Activated T-cell treated with anti-CD3 and anti-CD28 coated beads, Interleukin-2, amount 50 U/mL, for 48 hours (primary cell): ENCODE measurements at places on chromosomes 2 and 18.

GRCh38 chr18:61606759-61607158 lies 273.5 kb downstream of the CDH20 start:
- no peak for DNase-seq

GRCh38 chr2:232588680-232589585 lies 38.4 kb downstream of the EIF4E2 start:
- no peak for DNase-seq

GRCh38 chr2:216618785-216619184 lies 14.4 kb upstream of the IGFBP2 start:
- DNase-seq, result no peak

- no peak for DNase-seq
Measured at GRCh38 chr18:25799231-25799630, 291.2 kb downstream of the SS18 start.

- DNase-seq, result no peak
Measured at GRCh38 chr2:52220393-52220792, 1188.5 kb upstream of the NRXN1 start.

DNA sequence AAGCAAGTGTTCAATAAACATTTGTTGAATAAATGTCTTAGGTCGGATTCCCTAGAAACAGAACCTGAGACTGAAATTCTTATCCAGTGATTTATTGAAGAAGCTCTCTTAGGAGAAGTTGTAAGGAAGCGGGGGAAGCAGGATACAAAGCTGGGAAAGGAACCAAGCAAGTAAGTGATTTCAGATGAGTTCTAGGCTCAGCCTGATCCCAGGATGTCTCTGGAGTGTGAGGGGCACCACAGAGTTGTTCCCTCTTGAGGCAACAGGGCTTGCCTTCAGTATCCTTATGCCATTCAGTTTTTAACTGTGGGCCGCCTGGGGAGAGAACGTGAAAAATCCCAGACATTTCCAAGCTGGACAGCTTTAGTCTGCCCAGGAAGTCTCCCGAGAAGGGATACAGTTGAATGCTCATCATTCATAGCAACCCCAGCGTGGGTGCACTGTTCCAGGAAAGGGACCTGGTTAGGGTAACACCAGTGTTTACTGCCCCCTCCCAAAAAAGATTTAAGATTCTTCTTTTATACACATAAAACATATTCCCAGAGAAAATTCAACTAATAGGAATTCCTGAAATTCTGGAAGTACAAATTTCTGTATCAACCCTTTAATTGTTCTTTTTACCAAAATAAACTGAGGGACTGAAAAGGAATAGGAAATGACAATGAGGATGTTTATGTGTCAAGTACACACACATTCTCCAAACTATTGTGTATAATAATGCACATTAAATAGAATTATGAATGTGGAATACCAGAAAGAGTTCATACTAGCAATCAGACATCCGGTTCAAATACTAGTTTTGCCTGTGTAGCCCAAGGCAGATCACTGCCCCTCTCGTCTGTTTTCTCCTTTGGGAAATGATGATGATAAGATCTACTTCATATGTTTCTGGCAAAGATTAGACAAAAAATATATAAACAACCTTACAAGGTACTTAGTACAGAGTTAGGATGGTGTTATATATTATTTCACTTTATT lies 592.1 kb upstream of the CDH2 start:
- DNase-seq, result no peak

DNA sequence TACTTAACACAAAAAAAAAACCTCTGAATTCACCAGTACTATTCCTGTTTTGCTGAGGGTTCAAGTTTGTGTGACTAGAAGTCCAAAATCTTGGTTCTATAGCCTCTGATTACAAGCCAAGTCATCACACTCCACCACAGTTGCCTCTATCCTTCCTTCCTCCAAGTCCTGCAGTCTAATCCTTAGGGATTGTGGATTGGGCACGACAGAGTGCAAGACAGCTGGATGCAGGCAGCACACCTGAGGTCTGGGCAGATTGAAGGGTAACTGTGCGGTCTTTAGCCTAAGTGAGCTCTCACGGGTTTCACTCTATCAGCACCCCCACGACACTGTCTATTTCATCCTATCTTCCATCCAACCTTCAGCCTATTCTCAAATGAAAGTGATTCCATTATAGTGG lies 299.4 kb upstream of the ID2 start:
- no peak for DNase-seq

DNA sequence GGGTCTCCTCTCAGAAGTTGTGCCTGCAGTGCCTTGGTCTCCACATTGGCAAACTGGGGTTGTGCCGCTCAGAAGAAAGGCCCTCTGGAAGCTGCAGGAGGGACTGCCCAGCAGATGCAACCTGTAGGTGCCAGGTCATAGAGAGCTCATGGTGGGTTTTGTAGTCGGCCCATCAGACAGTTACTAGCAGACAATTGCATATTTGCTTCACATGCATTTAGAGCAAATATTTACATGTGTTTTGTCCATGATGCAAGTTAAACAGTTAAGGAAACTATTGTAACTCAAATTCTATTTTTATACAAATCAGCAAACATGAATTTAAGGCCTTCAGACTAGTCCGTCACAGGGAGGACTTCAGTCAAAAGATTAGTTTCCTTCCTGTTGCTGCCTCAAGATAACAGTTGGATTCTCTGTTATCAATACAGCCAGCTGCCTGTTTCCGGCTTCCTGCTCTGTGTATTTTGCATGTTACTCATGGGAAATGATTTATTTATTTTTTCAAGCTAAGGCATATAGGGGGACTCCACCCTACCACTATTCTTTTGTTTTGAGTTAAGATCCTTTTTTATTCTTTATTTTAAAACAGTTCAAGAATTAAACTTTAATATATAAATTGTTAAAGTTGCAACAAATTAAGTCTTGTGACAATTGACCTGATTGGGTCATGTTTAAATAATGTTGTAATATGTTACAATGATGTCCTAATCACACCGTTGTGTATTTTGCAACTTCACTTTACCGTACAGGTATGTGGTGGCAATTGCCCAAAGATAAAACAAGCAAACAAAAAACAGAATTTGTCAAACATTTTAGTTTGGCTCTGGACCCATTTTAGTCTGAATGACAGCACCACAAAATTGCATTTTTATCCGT lies 133.5 kb downstream of the SPTBN1 start:
- DNase-seq, result no peak

DNA sequence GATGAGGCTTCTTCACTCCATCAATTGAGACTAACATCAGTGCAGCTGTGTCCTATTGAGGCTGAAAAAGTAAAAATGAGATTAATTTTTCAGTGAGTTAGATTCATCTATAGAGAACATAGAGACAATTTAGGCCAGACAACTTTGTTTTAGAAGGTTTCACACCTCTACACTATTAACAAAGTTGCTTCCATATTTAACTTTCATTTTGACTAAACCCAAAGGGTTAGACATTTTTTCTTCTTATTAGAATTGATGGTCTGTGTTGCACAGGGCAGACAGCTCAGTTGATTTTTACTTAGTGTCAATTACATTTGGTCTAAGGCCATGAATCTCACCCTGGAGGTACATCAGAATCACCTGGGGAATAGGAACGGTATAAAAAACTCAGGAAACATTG lies 130.2 kb upstream of the NXPH2 start:
- DNase-seq, result no peak

DNA sequence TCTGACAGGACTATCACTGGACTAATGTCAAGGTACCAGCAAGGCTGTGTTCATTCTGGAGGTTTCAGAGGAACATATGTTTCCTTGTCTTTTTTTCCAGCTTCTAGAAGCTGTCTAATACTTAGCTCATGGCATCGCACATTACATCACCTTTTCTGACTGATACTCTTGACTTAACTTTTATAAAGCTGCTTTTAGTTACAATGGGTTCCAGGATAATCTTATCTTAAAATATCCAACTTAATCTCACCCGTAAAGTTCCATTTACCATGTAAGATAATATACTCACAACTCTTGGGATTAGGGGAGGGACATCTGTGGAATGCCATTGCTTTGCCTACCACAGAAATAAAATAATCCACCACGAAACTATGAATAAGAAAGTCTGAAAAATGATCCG lies 394.2 kb downstream of the CDH19 start:
- DNase-seq, result no peak

- peak; percentile 62 for DNase-seq
Measured at GRCh38 chr2:205776139-205776538, 93.8 kb downstream of the NRP2 start.

DNA sequence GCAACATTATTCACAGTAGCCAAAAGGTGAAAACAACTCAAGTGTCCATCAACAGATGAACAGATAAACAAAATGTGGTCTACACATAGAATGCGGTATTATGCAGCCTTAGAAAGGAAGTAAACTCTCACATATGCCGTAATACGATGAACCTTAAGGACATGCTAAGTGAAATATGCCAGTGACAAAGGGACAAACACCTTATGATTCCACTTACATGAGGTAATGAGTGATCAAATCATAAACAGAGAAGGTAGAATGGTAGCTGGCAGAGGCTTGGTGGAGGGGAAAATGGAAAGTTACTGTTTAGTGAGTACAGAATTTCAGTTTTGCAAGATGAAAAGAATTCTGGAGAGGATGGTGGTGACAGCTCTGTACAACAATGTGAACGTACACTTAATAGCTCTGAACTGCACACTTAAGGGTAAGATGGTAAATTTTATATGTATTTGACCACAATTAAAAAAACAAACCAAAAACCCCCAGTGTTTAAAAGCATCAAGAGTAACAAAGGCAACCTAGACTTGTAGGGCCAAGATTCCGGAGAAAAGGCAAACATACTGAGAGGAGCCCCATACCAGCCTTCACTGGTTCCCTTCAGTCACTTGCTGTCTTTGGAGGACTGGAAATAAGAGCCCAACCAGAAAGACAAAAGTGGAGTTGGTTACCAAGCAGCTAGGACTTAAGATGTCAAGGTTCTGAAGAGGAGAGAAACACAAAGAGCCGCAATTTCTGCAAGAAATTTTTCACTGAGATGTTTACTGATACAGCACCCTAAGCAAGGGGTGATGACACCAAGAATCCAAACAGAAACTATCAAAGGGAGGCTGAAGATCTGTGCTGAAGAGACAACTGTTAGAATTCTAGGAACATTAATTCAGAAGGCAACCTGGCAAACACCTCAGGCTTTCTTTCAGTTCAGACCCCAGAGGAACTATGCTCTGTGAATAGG lies 61.3 kb downstream of the CUL3 start:
- no peak for DNase-seq

DNA sequence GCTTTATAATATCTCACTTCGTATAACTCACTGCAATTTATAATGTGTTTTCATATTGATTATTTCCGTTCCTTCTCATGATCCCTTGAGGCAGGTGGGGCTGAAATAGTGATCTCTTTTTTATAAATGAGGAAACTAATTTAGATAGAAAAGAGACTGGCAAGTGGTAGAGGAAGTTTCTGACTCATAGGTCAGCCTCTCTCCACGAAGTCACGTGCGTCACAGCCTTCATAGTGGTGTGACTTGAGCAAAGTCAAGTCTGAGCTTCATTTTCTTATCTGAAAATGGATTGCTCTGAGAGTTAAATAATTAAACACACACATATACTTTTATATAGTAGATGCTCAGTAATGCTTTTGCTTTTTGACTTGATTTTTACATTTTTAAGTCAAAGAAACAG lies 19.9 kb downstream of the ABCG5 start:
- peak; percentile 44 for DNase-seq

GRCh38 chr2:234998404-234999211 lies 46.8 kb downstream of the SH3BP4 start:
- DNase-seq, result no peak

GRCh38 chr18:13392029-13392750 lies 173.6 kb downstream of the LDLRAD4 start:
- no peak for DNase-seq

GRCh38 chr2:54546923-54547720 lies 91.0 kb downstream of the SPTBN1 start:
- DNase-seq, result no peak

- DNase-seq, result no peak
Measured at GRCh38 chr18:2326999-2327398, 244.3 kb downstream of the METTL4 start.

DNA sequence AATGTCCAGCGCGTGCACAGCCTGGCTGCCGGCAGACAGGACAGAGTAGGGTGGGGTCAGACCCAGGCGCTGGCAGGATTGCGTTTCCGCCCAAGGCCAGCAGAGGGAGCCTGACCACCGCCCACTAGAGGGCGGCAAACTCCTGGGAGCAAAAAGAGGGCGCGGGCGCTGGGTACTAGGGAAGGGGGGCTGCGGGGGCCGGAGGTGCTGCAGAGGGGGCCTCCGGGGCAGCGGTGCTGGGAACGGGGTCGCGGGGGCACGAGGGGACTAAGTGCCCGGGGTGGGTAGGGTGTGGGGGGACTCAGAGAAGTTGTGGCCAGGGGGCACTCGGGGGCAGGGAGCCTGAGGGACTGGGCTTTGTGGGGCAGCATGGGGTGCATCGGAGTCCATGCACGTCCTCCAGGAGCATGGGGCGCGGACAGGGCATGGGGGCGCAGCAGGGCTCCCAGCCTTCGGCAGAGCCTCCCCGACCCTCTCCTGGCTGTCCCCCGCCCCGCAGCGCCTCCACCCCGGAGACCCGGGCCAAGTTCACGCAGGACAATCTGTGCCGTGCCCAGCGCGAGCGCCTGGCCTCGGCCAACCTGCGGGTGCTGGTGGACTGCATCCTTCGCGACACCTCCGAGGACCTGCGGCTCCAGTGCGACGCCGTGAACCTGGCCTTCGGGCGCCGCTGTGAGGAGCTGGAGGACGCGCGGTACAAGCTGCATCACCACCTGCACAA lies 3.2 kb downstream of the TEKT4 start:
- peak; percentile 84 for DNase-seq

DNA sequence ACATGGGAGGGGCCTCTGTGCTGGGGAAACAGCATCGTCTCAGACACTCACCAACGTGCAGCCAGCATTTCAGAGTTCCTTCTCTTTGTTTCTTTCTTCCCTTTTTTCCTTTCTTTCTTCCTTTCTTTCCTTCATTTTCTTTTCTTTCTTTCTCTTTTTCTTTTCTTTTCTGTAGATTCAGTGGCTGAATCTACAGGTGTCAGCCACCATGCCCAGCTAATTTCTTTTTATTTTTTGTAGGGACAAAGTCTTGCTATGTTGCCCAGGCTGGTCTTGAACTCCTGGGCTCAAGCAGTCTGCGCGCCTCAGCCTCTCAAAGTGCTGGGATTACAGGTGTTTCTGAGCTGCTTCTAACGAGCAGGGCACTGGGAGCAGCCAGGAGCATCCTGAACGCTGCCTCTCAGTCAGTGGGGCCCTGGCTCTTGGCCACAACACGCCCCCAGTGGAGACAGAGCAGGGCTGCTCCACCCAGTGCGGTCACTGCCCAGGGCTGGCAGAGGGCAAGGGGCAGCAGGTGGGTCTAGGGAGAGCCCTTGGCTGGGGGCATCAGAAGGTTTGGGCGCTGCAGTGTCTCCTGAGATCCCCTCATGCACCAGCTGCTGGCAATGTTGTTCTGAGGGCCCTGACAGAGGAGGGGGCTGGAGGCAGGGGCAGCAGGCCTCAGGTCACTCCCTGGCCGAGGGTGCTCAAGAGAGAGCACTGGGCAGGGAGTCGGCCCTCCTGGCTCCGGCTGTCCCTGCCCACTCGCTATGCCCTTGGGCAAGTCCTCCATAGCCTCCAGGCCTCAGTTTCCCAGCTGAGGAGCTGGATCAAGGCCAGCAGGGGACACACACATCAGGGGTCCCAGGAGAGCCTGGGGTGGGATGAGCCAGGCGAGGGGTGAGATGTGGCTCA lies 4.7 kb upstream of the KLHL30 start:
- no peak for DNase-seq
